ENCODE measurements at places on chromosomes 2 and 18.

GRCh38 chr2:232447638-232448303 is 8.2 kb upstream of the ALPI start:
- DNase-seq = no peak

DNA sequence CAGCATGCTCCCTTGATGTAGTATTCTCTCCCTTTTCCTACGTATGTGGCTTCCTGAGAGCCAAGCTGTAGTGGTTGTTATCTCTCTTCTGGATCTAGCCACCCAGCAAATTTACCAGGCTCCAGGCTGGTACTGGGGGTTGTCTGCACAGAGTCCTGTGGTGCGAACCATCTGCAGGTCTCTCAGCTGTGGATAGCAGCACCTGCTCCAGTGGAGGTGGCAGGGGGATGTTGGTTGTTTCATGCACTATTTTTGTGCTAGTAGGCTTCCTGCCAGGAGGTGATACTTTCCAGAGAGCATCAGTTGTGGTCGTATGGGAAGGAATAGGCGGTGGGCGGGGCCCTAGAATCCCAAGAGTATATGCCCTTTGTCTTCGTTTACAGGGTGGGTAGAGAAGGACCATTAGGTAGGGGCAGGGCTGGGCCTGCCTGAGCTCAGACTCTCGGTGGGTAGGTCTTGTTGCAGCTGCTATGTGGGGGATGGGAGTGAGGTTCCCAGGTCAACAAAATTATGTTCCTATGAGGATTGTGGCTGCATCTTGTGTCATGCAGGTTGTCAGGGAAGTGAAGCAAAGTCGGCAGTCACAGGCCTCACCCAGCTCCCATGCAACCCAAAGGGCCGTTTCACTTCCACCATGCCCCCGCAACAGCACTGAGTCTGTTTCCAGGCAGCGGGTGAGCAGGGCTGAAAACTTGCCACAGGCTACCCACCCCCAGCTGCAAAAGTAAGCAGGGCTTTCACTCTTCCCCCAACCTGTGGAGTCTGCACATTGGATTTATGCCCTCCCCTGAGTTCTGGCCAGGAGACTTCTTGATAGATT is 1139.5 kb downstream of the BCL11A start:
- no peak for DNase-seq

DNA sequence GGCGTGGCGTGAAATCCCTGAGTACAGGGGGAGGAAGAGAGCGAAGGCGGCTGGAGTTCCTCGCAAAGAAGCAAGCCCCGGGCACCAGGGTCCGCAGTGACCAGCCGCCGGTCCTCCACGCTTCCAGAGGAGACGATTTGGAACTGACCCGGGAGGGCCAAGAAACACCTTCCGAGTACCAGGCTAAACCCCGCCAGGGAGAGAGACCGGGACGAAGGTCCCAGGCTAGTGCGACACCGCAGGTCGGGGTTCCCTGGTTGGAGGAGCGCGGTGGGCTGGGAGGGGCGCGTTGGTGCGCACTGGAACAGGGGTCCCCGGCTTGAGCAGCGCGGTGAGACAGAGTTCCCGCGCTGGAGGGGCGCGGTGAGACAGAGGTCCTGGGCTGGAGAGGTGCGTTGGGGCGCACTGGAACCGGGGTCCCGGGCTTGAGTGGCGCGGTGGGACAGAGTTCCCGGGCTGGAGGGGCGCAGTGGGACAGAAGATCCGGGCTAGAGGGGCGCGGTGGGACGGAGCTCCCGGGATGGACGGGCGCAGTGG is 901 bp downstream of the WDFY1 start:
- peak; percentile 72 for DNase-seq

DNA sequence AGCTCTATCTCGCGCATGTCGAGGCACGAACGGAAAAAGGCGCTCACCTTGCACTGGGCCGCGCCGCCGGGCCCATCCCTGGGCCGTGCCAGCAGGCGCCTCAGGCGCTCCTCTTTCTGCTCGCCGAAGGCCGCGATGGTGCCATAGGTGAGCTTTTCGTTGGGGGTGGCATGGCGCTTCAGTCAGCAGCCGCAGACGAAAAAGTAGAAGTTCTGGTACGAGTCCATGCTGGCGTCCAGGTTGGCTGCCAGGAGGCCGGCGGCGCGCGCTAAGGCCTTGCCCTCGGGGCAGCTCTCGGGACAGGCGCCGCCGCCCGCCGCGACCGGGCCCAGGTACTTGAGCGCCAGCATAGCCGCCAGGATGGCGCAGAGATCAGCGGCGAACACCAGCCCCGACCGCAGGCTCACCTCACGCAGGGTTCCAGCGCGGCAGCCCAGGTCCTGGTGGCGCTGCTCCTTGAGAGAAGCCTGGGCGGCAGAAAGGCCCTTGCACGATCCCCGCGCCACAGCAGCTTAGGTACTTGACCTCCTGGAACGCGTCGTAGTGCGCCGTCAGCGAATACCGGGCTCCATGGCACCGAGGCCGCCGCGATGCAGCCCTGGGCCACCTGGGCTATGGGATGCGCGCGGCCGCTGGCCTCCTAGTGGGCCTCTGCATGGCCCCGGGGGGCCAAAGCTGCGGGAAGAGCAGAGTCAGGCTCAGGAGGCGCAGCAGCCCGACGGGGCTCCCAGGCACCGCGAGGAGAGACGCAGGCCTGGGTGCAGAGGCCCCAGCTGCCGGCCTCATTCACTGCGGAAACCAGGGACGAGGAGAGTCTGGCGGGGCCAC is 12.8 kb downstream of the ALPG start:
- no peak for DNase-seq

- no peak for DNase-seq
Measured at GRCh38 chr2:120602251-120602650, 133.4 kb upstream of the GLI2 start.

DNA sequence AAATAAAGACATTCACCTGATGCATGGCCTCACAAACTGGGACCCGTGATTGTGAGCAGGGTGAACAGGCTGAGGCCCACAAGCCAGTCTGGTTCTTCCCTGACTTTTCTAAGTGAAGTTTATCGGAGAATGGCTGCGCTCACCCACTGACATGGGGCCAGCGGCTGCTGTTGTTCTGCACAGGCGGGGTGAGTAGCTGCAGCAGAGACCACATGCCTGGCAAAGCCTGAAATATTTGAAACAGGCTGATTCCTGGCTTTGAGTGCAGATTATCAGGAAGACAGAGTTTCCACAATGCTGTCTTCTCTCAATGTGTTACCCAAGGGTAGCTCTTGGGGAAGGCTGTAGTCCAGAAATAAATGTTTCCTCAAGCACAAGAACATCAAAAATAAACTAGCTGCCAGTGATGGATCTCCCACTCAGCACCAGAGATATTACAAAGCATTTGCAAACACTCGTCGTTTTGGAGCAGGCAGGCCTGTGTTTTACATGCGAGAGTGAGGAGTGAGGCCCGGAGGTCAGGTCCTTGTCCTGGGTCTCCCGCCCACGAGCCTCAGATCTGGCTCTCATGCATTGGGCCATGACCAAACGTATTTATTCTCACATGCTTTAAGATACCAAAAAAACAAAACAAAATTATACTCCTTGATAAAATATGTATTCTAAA is 647.1 kb downstream of the GALR1 start:
- no peak for DNase-seq

DNA sequence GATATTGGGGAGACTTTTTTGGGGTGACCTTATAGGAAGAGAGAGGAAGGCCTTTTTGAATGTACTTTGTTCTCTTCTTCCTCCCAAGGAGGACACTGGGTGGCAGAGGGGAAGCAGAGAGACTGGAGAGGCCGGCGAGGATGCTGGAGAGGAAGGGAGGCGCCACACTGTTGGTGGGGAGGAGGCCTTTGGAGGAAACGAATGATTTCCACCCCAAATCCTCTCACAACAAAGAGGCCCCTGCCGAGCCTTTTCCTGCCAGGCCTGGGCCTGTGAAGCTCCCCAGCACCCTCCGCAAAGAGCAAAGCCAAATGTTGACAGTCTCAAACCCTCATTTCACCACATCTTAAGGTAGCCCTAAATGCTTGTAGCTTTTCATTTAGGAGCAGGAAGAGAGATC is 59.0 kb upstream of the UPP2 start:
- no peak for DNase-seq

DNA sequence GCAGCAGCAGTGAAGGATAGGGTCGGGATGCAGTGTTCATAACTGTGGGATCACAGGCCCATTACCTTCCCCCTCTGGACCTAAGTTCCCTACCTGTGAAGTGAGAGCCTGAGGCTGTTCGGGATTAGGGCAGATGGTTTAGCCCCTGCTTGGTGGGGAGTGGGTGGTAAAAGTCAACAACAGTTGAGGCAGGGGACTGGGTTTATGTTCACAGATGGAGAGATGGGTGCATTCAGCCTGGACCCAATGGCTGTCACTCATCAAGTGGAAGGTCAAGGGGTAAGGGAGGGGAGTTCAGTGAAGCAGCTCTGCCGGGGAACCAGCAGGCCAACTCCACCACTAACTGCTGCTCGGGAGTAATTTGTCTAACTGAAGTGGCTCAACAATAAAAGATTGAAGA is 180.4 kb downstream of the FAM210A start:
- DNase-seq = peak; percentile 22

GRCh38 chr18:31100436-31101182 is 1.6 kb downstream of the DSC2 start:
- no peak for DNase-seq

DNA sequence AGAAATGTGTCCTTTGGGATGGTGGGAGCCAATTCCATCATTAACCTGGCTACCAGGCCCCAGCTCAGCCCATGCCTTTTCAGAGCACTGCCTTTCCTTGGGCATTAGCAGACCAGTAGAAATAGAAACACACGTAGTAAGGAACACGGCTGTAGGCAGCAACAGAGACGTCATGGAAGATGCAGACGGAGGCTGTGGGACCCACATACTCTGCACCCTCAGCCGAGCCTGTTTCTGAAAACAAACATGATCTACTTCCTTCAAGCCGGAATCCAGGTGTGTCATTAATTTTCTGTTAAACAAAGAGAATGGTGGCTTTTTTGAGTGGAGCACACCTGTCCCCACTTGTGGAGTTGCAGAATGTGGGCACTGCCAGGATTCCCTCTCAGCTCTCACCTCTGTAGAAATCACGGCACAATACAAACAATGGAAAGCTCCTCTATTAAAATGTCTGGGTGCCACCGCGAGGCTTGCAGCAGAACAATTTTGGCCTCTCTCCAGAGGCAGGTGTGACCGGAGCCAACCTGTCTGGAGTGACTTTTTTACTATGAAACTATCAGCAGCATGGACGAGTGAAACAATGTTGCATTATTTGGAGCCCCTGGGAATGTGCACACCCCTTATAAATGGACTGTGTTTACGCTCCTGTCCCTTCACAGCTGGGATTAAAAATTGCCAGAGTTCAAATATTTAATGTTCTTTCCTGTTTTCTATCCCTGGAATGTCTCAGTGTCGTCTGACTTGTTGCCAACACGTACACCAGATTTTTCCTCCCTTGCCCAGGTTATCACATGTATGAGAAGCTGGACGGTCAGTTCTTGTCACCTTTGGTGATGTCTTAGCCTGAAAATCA is 31.7 kb downstream of the SPP2 start:
- DNase-seq = no peak

GRCh38 chr2:64319896-64320295 is 134.1 kb upstream of the LGALSL start:
- no peak for DNase-seq

DNA sequence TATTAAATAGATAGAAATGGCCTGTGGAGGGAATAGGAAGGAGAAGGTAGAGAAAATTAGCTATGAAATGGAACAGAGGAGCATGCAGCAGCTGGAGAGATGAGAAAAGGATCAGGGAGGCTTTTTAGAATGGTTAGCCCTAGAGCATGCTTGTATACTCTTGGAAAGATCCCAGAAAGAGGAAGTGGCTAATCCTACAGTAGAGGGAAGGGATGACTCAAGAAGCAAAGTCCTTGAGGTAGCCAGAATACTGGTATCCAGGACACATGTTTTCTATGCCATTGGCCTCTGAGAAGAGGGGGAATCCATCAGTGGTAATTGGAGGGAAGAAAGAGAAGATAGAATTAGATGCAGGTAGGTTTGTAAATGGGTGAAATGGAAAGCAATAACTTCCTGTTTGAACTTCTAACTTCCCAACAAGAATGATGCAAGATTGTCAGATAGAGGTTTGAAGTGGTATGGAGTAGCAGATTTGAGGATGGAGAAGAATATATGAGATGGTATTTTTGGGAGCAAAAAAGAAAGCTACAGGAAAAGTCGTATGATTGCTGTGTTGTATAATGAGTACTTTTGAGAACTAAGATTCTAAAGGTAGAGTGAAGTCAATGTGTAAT is 17.1 kb upstream of the OSBPL6 start:
- no peak for DNase-seq

DNA sequence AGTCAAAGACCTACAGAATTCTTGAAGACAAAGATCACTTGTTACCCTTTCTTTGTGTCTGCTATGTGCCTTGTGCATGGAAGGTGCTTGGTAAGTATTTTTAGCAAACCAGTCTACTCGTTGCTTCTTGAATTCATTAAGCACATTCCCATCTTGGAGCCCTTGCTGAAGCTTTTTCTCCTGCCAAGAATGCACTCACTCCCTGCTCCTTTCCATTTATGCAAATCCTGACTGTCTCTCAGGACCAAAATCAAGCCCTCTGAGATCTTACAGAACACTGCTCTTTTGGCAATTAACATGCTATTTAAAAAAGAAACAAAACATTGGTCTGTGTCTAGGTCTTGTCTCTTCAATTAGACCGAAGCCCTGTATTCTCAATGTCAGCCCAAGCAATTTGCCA is 75.8 kb downstream of the CLHC1 start:
- DNase-seq = no peak

DNA sequence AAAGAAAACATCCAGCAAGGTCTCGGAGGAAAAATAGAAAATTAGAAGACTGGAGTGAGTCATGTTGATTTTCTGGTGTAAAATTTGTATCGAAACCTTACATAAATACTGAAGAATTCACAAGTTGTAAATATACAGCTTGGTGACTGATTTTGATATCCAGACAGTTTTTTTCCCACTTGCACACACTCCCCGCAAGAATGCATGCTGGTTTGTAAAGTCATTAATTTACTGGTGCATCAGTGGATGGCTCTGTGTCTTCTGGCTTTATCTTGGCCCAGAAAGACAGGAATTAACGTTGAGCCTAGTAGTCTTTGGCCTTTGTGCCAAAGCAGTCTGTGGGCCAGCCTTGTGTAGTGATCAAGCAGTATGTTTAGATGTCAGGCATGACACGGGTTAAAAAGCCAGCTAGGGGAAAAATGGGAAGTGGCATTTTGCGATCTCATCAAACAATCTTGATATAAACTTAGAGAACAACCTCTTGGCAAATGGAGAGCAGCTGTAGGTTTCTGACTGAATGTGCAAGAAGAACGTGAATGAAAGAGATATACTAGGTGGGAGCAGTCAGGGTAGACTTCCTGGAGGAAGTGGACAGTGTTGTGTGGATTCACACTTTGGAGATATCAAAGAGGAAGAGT is 22.7 kb upstream of the CASP8 start:
- no peak for DNase-seq

DNA sequence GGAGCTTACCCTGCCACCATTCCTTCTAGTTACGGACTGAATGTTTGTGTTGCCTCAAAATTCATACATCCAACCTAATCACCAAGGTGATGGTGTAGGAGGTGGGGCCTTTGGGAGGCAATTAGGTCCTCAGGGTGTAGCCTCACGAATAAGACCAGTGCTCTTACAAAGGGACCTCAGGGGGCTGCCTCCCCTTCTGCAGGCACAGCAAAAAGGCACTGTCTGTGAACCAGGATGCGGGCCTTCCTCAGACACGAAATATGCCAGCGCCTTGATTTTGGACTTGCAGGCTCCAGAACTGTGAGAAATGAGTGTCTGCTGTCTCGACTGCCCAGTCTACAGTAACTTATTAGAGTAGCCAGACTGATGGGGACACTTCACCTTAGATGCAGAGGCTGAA is 150.4 kb upstream of the HDAC4 start:
- DNase-seq = no peak

- no peak for DNase-seq
Measured at GRCh38 chr2:238750212-238750904, 97.5 kb upstream of the TWIST2 start.

Measured in type B pancreatic cell (in vitro differentiated cells).